Activated CD8-positive, alpha-beta memory T cell treated with anti-CD3 and anti-CD28 coated beads for 1 hour (primary cell): ENCODE measurements at places on chromosomes 2 and 18.

- no peak for DNase-seq
Measured at GRCh38 chr18:5500158-5500939, 43.4 kb downstream of the EPB41L3 start.

GRCh38 chr2:55848096-55848495 lies 75.5 kb downstream of the EFEMP1 start:
- DNase-seq = no peak

- DNase-seq = no peak
Measured at GRCh38 chr18:63022429-63023022, 297.0 kb downstream of the BCL2 start.

DNA sequence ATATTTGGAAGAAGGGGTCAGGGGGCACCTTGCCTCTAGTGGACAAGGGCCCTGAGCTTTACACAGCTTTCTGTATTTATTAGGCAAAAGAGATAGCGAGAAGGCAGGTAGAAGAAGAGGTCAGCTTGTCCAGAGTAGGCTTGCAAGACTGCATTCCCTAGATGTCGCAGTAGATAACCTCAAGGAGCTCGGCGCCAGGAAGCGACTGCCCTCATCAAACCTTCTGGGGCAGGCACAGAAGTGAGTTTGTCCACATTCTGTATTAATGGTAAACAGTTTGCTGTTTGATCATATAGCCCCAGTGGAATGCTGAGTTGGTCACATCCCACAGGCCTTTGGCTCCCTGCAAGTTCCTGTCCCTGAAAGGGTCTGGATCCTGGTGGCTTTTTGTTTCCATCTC lies 7.0 kb downstream of the CHCHD5 start:
- no peak for DNase-seq

DNA sequence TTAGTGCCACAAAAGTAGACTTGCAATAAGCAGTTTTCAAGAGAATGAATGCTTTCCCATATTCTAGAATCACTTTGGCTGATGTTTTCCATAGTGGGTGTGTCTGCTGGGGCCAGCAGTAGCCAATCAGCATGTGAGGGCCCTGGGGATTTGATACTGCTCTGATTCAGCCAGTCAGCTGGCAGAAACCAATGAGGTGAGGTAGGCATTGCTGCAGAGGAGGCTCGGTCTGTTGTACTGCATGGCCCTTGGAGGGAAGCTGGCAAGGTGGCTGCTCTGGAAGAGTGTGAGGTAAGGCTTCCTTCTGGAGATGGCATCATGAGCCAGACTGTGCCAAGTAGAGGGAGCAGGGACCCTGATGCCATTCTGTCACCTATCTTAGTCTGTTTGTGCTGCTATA lies 22.7 kb downstream of the TMEM87B start:
- DNase-seq = no peak

DNA sequence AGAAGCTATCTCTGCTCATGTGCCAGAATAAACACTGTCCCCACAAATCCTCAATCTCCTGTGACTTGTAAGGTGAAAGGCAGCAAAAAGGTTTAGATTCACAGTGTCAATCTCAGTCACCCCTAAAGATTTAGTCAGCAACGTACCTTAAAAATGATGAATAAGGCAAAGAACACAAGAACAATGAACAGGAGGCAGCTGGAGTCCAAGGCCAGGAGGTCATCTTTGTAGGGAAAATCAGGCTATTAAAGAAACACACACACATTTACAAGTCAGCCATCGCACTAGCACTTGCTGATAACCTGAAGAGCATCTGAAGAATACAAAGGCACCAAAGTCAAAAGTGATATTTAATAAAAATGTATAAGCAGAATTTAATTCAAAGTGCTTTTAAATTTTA lies 16.6 kb downstream of the LAPTM4A start:
- DNase-seq = no peak

DNA sequence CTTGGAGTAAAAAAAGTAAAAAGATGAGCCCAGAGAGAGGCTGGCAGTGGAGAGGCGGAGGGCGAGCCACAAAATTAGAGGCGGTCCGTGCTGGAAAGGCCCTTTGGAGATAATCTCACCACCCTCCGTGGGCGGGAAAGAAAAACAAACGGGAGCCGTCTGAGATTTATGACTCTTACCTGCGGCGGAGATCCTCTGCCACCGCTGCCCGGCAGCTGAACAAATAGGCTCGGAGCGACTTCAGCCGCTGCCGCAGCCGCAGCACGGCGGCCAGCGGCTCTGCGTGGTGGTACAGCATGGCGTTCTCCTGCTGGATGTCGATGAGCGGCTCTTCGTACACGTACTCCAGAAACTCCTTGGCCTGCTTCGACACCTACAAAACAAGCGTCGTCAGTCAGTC lies 94.6 kb downstream of the PLEKHM3 start:
- no peak for DNase-seq

DNA sequence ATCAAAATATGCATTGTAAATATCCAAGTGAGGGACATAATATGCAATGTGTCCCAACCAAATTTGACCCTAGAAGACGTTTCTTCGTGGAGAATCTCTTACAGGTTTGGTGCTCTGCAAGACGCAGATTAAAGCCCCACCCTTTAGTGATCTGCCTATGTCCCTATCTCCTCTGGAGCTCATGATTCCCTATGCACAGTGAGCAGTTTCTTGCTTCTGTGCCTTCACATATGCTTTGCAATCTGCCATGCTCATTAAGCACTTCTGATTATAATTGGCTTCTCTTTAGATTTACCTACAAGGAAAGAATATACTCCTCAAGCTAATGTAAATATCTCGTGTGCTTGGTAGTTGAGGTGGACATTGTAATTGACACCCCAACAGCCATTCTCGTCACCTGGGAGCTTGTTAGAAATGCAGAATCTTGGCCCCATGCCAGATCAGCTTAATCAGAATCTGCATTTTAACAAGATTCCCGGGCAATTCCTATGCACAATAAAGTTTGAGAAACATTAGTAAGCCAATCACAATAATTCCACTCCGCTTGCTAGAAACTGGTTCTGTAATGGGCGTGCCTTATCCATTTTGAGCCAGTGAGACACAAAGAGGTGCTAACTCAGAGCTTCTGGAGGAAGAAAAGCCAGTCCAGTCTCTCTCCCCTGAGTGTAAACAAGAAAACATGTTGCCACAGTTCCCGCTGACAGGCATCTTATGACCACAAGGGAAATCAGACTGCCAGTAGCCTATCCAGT lies 2.8 kb upstream of the PUM2 start:
- no peak for DNase-seq

- no peak for DNase-seq
Measured at GRCh38 chr18:43161528-43161927, 46.0 kb upstream of the RIT2 start.

GRCh38 chr2:6823111-6823510 lies 42.6 kb downstream of the CMPK2 start:
- no peak for DNase-seq

DNA sequence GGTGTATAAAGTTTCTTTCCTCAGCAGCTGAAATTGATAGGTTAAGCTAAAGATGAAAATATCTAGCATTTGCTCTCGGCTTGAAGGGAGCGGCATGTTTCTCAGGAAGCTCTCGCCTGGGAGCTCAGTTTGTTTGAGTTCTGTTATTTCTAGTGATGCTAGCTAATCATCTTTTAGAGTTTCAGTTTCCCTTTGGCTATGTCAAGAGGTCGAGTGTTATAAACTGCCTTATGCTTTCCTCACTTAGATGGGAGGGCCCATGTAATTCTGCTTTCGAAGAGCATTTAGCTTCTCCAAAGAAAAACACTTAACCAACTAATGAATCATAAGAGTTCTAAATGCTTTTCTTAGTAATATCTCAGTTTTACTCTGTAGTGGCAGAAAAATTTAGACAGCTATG lies 33.6 kb downstream of the PLCL1 start:
- DNase-seq = no peak

- DNase-seq = no peak
Measured at GRCh38 chr2:109674894-109675534, 60.9 kb downstream of the SOWAHC start.

DNA sequence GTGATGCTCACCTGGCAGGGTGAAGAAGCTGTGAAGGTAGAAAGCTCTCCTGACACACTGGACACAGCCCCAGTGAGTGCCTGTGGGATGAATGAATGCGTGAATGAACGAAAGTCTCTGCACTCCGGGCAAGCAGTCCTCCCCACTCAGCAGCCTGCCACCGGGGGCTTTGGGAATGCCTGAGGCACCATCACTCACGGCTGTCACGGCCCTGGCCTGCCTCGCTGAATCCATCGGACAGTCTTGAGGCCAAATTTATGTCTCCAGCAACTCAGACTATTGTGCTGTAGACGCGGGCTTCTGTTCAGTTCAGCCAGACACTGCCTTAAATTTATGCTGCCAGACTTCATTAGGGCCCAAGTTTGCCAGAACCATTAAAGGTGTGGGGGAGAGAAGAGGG lies 62.9 kb upstream of the TEX51 start:
- DNase-seq = no peak

- DNase-seq = no peak
Measured at GRCh38 chr2:138718405-138718804, 61.8 kb downstream of the NXPH2 start.

DNA sequence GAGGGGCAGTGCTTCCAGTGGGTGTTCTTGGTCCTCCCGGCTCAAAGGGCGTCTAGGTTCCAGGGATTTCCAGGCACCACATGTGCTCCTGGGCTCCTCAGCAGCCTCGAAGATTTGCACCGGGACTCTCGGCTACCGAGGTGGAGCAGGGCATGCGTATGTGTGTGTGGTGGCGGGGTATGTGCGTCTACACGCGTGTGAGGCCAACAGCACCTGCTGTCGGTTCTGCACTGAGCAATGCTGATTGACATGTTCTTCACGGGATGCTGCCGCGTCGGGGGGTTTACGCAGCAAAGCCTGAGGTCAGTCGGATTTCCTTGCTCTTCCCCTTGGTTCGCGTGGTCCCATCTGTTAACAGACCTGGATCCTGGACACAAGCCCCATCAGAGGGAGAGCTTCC lies 119.8 kb downstream of the NDUFA10 start:
- DNase-seq = no peak

GRCh38 chr2:161938335-161938734 lies 135.7 kb downstream of the DPP4 start:
- DNase-seq = no peak

DNA sequence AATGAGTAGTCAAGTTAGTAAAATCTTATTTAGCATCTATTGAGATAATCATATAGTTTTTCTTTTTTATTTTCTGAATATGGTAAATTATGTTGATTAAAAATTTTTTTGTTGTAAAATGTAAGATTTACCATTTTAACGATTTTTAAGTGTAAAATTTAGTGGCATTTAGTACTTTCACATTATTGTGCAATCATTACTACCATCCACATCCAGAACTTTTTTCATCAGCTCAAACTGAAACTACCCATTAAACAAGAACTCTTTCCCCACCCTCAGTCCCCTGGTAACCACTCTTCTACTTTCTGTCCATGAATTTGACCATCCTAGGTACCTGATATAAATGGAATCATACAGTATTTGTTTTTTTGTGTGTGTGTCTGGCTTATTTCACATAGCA lies 11.1 kb downstream of the RAB3GAP1 start:
- no peak for DNase-seq

GRCh38 chr2:150188800-150189199 lies 298.7 kb downstream of the RND3 start:
- no peak for DNase-seq

GRCh38 chr18:77702686-77703085 lies 453.0 kb downstream of the GALR1 start:
- DNase-seq = no peak

DNA sequence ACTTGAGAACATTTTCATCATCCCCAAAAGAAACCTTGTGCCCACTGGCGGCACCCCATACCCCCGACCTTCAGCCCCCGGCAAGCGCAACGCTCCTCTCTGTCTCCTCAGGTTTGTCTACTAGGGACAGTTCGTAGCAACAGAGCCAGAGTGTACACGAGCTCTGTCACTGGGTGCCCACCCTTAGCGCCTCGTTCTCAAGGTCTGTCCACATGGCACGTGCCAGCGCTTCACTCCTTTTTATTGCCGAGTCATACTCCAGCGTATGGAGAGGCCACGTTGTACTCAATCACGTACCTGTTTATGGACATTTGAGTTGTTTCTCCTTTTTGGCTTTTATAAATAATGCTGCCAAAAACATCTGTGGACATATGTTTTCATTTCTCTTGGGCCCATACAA lies 30.3 kb upstream of the GPC1 start:
- no peak for DNase-seq

DNA sequence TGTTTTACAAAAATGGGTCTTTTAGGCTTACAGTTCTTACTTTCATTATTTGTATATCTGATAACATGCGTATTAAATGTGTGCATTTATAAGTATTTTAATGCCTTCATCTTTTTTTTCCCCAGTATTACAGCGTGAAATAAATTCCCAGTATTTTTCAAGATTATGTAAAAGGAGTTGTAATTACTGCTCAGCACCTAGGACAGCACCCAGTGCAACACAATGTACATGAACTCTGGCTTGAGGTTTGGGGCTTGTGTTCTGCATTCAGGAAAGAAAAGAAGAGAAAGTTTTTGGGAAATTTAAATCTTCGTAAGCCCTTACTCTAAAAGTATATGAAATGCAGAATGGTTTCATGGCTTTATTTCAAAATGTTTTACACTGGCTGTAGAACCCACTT lies 16.7 kb downstream of the ZNF638 start:
- no peak for DNase-seq

DNA sequence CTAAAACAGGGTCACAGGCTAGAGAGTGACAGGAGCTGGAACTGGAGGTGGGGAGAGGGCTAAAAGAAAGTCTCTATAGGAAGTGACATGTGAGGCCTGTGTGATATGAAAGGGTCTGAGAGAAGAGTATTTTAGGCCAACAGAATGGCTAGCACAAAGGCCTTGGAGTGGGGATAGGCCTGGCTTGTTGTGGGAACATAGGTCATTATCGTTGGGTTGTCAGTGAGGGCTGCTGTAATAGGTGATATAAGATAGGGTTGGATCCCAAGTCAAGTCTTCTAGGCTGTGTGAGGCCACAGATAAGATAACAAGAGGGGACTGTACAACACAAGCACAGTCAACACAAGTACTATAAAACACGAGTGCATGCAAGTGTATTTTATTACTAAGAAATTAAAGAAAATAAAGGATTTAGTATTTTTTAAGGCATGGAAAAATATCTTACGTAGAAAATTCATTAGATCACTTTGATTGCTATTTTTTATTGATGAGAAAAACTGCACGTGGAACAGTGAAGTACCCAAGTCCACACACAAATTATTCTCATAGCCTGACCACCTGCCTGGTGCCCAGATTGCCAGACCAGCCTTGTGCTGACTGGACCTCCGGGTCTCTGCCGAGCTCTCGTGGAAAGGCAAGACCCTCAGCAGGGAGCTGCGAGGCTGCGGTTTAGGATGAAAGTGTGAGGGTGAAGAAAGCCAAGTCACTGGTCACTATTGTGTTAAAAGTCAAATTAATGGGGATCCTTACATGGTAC lies 14.1 kb downstream of the LTBP1 start:
- no peak for DNase-seq

DNA sequence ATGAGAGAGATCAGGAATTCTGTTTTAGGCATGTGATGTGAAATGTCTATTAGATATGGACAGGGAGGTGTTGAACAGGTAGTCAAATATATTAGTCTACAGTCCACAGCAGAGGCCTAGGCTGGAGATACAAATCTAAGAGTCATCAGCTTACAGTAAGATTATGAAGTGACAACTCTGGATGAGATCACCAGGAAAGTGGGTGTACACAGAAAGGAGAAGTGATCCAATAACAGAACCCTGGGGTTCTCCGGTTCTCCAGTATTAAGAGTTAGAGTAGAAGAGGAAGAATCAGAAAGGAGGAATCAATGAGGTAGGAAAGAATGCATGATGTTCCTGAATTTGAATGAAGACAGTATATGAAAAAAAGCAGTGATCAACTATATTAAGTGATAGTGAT lies 362.3 kb downstream of the FIGN start:
- DNase-seq = no peak
